ENCODE measurements at places on chromosomes 1 and 21.

- no peak for DNase-seq
Measured at GRCh38 chr1:196148367-196148970, 459.8 kb downstream of the KCNT2 start.

DNA sequence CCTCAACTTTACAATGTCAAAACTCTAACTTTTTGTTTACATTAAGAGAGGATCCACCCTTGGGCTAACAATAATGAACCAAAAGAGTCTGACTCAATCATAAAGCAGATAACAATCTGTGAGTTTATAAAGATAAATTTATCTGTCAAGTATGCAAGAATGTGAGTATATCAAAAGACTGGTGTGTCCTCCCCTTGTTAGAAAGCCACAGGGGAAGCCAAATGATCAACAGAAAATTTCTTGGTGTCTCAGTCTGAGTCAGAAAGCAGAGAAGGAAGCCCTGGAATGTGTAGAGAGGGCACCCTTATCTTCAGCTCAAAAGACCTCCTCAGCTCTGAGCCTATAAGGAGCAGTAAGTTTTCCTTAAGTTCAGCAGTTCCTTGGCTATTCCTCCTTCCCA is 13.9 kb upstream of the PDIK1L start:
- DNase-seq, result no peak

- DNase-seq, result no peak
Measured at GRCh38 chr1:242556276-242556675, 31.8 kb upstream of the PLD5 start.

DNA sequence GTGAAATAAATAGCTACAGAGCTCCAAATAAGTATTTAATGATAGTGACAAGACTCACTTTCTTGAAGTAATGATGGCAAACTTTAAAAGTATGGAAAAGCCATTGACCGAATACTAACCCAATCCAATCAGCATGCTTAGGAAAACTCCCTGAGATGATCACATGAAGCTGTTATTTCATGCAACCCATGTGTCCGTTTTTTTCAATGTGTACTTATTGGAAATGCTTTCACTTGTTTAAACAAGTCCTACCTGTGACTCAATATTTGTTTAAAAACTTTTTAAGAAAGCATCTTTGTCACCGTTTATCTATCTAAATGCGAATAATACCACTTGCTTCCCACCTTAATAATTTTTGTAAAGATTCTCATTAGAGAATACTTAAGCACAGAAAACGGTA is 185.8 kb downstream of the NRIP1 start:
- DNase-seq, result no peak

DNA sequence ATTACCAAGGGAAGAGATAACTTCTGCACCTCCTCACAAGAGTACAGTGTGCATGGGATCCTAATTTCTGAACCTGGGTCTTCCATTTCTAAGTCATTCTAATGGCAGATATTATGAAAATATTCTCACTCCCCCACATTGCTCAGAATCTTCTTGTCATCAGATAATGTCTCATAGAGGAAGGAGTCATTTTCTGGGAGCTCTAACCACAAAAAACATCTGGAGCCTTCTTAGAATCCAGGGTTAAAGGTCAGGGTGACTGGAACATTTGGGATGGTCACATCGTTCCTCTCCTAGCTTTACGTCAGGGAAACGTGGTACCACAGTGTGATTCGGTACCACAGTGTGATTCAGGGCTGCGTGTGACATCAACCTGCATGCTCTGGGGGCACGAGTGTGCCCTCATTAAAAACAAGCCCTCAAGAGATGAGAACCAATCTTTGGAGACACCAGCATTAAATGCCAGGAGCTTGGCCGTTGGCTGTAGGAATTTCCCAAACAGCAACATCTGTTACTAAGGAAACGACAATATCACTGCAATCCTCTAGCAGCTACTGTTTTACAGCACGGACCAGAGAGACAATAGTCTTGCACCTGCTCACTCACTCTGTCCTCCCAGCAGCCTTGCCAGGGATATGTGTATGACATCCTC is 179.1 kb downstream of the PSMG1 start:
- no peak for DNase-seq

- no peak for DNase-seq
Measured at GRCh38 chr1:155202731-155203515, 4.8 kb downstream of the THBS3 start.

DNA sequence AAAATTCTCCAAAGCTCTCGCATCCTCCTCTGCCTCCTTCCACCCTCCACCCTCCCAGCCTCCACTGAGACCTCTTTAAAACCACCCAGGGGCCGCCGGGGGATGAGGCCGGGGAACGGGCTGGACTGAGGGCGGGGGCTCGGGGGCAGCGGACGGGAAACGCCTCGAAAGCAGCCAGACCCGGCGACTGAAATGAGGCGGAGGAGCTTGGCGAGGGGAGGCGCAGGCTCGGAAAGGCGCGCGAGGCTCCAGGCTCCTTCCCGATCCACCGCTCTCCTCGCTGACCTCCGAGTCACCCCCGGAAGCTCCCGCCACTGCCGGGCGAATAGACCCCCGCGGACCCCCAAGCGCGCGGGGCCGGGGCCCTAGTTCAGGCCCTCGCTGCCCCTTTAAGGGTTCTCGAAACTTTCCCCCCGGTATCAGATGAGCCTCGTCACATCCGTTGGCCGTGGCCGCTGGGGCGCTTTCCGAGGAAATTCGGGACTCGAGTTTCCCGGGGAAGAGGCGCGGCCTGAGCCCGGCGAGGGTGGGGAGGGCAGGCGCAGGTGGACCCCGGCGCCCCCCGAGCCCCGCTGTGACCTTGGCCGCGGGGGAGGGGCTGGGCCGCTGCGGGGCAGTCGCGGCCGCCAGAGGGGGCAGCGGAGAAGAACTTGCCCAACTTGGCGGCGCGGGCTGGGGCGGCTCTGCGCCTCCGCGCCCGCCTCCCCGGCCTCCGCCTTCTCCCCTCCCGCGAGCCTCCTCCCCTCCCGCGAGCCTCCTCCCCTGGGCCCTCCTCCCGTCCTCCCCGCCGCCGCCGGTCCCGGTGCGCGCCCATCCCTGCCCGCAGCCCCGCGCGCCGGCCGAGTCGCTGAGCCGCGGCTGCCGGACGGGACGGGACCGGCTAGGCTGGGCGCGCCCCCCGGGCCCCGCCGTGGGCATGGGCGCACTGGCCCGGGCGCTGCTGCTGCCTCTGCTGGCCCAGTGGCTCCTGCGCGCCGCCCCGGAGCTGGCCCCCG is at the start of gene BACE2:
Gene BACE2 (plus strand): TSS at position 813 of the 995 bp plus-strand sequence. CDS start 104 bp downstream, at position 917.
- DNase-seq, result peak; percentile 68

DNA sequence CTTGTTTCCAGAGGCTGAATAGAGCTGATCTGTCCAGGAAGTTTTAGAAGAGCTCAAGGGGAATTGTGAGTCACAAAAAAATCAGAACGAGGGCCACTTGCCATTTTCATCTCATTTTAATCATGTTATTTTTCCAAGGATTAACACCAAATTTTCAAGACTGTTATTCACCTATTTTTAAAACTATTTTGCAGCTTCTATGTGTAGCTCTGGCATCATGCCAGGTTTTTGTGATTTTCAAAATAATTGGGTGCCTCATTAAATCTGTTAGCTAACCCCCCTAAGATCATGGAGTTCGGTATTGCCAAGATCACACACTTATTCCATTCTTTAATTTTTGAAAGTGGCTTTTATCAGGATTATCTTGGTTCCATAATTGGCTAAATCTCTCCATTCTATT is 90.9 kb downstream of the RGS7 start:
- no peak for DNase-seq

GRCh38 chr1:46456411-46456963 is 33.1 kb upstream of the DMBX1 start:
- DNase-seq, result no peak

DNA sequence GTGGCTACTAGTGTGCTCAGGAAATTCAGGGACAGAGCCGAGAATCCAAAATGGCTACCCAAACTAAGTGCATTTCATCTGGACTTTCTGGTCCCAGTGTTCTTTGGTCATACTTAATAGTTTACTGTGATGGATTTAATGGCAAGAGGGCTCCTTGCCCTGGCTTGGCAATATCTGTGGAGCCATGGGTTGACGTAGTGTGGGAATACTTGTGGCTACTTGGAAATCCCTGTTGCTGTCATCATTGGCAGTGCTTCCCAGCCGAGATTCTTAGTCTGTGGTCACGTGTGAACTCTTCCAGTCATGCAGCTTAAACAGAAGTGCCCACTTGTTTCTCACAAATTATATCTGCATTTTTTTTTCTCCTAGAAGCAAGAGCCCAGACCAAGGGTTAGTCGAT is 198.9 kb downstream of the HS2ST1 start:
- DNase-seq, result no peak

Data from T-helper 2 cell (primary cell).